ENCODE measurements at places on chromosomes 4 and X. TPM values are rescaled to one million over a fixed set of nuclear protein-coding genes. Genes with fewer than 3 reads are reported as not detected.

Gene SLC25A53
- 5.5 TPM for total RNA-seq

Gene PAGE2
- total RNA-seq: not detected

Gene PAGE1
- total RNA-seq: not detected

DNA sequence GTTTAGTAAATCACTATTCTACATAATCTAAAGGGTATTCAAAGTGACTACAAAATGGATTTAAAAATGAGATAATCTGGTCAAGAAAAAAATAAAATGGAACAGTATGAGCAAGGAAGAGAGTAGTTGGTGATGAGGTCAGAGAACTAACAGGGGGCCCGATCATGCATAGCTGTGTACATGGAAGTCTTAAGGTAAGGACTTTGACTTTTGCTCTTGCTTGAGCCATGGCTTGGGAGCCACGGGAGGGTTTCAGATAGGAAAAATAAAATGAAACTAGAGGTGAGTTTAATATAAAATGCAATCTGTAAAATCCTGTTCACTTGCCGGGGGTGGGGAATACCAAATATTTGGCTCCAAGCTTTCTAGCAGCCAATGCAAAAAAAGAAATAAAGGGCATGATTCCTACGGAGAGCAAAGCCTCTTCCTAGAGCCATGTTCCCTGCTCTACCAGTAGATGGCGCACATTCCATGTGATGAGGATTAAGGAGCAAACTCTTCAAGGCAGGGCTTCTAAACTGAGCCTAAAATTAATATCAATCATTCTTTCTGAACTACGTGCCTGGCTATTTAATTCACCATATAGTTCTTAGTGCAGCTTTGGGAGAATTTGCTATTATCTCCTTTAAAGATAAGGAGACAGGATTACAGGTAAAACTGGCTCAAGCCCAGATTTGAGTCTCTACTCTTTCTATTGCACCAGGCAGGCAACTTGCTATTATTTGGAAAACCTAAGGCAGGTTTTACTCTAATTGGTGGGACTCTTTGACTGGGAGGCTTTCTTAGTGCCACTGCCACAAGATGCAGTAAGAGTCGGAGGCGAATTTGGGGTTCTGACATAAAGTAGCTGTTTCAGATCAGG is 6.8 kb upstream of the CLCN5 start:
- H3K4me1 ChIP-seq: no peaks in the 10 kb centered on the region
- no peak overlapping the region for H3K27ac ChIP-seq
- no peak for DNase-seq
- no peak overlapping the region for H3K4me3 ChIP-seq
- no peaks in the 10 kb centered on the region for H3K36me3 ChIP-seq

- H3K36me3 ChIP-seq: no peaks in the 10 kb centered on the region
- no peaks in the 10 kb centered on the region for H3K4me1 ChIP-seq
- no peak overlapping the region for H3K4me3 ChIP-seq
- H3K27ac ChIP-seq: no peak overlapping the region
These were observed 37.2 kb upstream of the SCRG1 start for GRCh38 chr4:173436149-173436579.

DNA sequence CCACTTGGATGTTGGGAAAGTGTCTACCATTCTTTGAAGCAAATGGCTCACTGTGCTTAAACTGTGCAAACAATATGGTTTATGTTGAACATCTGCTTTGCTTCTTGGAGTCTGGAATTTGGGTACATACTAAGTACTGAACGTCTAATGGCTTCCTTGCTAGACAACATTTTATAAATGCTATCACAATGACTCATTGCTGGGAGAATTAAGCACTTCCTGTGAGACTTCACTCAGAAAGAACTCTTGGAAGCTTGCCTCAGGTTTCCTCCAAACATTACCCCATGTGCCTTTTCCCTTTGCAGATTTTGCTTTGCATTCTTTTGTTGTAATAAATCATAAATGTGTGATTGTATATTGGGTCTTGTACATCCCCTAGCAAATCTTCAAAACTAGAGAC is 139.7 kb downstream of the PACRGL start:
- no peaks in the 10 kb centered on the region for H3K4me1 ChIP-seq
- H3K27me3 ChIP-seq: no peaks in the 10 kb centered on the region
- no peak overlapping the region for H3K27ac ChIP-seq
- H3K4me3 ChIP-seq: no peak overlapping the region
- DNase-seq: no peak

Measured in suprapubic skin (tissue), 4 donors.